CD4-positive, alpha-beta T cell treated with Interleukin-6 at 100 ng/mL for 8 hours (primary cell): ENCODE measurements at places on chromosomes 4 and X.

GRCh38 chr4:169604131-169604900 lies 8.1 kb downstream of the NEK1 start:
- no peak for DNase-seq

DNA sequence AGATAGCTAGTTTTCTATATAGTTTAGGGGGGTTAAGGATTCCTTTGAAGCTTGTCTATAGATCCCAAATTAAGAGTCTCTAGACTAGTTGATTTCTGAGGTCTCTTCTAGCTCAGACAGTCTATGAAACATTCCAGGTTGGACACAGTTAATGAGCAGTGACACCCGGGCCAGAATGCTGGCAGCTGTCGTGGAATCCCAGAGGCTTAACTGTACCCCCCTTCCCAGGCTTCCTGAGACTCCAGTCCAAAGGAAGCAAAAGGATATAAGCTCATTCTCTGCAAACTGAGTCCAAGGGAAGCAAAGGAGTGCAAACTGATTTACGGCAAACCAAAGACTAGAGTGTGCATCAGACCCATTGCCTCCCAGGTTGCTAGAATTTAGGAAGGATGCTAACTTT lies 62.9 kb downstream of the DCX start:
- no peak for DNase-seq

DNA sequence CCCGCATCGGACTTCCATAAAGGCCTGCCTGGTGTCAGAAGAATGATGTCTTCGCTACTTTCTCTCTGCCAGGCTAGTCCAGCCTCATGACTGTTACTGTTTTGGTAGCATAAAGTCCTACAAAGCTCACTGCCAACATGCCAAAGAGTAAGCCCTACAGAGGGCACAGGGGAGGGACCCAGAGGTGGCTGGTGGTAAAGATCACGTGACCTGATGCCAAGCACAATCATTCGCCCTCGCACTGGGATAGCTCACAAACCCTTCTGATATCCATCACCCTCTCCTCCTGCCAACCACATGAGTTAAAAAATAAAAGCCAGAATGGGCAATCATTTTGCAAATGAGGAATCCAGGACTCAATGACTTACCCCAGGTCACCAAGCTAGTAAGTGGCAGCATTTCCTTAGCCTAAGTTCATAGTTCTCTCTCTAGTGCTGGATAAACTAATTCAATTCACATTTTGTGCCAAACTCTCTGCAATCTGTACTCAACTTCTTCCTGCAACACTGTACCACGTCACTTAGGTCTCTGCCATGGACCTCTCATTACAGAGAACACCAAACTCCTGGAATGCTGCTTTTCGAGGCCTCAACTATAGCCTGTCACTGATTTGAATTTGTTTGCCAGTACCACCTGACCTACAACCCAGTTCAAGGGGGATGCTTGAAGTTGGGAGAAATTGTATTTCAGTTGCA lies 178.1 kb downstream of the SH3KBP1 start:
- no peak for DNase-seq

DNA sequence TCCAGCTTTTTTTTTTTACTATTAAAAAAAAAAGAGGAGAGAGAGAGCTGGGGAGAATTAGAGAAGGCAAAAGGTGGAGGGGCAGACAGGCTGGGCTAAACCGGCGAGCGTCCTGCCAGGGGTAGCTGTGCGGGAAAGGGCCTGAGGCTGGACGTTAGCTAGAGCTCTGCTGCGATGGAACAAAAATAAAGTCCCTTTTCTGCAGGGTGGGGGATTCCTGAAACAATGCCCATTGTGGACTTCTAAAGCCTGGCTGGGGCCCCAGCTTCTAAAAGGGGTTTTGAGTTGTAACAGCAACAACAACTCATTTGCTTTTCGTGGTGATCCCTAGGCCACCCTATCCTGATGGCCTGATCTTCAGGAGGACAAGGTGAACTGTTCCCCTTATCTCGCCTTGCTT lies 311.7 kb downstream of the FBXW7 start:
- DNase-seq: no peak

- no peak for DNase-seq
Observed at GRCh38 chr4:142777045-142777743, 68.9 kb downstream of the INPP4B start.

GRCh38 chr4:41095973-41096372 lies 118.4 kb downstream of the APBB2 start:
- no peak for DNase-seq

DNA sequence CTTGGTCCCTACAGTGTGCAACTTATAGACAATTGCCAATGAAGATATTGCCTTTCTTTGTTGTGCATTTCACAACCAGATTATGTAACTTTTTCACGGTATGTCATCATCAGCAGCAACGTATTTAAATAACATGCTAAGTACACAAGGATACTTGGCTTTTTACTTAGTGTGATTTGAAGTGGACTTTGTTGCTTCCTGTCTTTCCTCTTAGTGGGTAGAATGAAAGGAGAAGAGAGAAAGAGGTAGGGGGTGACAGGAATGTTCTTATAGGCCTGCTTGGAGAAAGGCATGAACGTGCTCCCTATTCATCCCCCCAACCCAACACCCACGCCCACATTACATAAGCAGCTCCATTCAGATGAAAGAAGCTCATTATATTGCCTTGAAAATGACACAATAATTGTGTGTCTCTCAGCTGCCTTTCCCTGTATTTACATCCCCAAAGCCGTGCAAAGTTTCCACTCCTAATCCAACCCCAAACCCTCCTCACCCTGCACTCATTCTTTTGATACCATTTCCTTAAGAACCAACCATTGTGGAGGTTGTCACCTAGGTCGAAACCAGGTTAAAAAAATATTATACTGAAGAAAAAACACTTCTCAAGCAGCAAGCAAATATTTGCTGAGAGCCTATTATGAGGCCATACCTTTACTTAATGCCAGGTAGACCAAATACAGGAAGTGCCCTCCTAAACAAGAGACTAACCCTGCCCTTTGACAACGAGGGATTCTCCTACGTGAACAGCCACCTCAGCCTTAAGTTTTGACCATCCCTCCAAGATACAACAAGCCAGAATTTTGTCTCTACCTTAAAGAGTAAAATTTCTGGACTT lies 25.2 kb upstream of the GK start:
- DNase-seq: no peak

- no peak for DNase-seq
Observed at GRCh38 chr4:76601791-76602190, 166.8 kb downstream of the SHROOM3 start.

DNA sequence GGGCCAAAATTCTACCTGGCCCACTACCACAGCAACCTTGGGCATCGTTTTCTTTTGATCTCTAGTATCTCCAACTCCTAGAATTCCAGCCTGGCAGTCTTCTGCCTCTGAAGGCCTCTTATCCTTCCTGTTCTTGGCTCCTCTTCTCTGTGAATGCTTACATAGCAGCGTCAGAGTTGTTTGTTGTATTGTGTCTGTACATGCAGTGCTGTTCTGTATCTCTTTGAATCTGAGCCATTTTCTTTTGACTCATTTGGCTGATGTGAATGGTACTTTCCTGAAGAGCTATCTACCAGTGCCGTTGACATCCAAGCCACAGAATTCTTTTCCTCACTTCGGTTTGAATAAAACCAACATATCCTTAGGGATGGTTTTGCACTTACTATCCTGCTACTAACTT lies 79.2 kb downstream of the TMEM164 start:
- DNase-seq: no peak

DNA sequence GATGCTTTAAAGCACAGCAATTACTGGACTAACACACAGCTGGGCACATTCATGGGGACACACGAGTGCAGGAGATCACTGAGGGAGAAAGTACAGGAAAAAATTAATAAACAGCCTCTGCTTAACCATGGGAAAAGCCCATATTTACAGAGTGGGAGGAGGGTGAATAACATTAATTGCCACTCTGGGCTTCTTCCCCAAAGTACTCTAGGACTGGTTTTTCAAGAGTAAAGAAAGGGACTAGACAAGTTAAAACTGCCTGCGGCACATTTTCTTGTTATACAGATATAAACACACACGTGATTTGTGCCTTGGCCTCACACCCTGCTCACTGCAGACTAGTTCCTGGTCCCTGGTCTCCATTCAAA lies 179.7 kb upstream of the TET2 start:
- DNase-seq: no peak
